ENCODE measurements at places on chromosomes 11 and 22.

DNA sequence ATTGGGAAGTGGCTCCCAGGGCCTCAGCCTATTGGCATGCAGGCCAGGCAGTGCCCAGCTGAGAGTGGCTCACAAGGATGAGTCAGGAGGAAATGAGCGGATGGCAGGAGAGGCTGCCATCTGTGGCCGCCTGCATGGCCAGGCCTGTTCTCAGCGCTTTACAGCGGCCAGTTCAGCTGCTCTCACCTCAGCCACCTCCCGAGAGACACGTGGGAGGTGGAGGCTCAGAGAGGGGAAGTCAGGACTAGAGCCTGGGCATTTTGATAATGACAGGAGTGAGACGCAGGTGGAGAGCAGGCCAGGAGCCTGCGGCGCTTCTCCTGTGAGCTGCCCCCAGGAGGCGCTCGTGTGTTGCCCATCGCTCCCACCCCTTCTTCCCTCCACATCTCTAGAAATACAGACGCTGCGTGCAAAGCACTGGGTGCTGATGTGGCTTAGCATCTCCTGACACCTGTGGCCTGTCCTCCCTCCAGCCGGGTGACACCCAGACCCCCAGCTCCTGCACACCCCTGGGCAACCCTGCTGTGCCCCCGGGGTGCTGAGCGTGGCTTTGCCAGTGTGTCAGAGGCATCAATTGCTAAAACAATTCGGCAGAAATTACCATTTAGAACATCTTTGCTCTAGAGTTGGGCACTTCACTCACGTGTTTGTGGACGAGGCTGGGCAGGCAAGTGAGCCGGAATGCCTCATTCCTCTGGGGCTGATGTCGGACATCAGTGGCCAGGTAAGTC, 21.4 kb upstream of the PANX2 start:
- peak; percentile 83 for DNase-seq

- peak; percentile 67 for DNase-seq
These were observed 116.2 kb downstream of the KIAA1671 start for GRCh38 chr22:25068707-25069106.

DNA sequence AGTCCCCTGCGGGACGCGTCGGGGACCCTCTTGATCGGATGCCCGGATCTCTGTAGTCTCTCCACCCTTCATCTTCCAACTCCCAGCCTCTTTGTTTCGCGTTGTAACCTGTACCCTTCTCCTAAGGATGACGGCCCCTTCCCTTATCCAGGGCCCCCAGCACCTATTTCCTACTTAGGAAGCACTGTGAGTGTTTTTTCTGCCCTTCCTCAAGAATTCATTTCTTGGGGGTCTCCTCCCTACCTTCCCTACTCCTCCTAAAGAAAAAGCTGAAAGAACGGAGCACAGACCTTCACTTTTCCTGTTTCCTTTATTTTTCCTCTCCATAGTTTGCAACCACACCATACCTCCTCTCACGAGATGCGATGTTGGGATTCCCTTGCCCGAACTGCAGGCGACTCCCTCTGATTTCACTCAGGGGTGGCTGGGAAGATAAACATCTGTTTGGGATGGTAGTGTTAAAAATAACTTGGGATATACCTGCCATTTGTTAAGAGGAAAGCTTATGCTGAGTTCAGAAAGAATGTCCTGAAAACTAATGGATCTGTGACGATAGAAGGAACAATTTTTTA, 593 bp downstream of the FAM118B start:
- no peak for DNase-seq

DNA sequence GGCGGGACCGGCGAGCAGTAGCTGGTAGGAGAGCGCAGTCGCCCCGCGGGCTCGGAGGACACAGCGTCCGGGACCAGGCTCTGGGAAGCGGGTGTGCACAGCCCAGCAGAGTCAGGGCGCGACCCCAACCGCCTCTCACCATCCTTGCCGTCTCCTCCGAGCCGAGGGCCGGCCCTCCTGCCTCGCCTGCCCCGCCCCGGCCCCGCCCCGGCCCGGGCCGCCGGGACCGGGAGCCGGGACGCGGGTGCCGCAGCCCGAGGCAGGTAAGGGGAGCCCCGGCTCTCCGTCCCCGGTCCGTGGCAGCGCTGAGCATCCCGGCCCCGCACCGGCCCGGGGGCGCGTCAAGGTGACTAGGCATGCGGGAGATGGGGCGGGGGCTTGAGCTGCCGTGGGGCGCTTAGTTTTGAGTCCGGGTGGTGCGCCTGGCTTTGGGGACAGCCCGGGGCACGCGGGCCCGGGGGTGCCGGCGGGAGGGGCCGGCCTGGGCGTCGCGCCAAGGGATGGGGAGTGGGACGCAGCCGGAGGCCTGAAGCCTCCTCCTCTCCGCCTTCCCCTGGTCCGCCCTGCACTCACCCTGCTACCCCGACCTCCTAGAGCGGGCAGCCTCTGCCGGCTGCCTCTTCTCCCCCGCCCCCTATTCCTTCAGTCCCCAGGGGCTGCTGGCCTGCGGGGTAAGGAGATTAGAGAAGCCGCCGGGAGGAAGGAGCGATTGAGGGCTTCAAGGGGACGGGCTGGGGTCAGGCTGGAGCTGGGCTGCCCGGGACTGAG, at the start of gene ABCG4:
ABCG4 (plus strand) TSS at position 35 of the 768 bp plus-strand sequence. CDS start 914 bp downstream, outside the sequence.
- DNase-seq, result peak; percentile 51

GRCh38 chr11:63505857-63506528, at the start of gene LGALS12:
LGALS12 (plus strand) TSS chr11:63506084; CDS start chr11:63506459, 375 bp downstream.
- no peak for DNase-seq

GRCh38 chr11:76663486-76663810, 7.1 kb downstream of the LRRC32 start:
- no peak for DNase-seq

DNA sequence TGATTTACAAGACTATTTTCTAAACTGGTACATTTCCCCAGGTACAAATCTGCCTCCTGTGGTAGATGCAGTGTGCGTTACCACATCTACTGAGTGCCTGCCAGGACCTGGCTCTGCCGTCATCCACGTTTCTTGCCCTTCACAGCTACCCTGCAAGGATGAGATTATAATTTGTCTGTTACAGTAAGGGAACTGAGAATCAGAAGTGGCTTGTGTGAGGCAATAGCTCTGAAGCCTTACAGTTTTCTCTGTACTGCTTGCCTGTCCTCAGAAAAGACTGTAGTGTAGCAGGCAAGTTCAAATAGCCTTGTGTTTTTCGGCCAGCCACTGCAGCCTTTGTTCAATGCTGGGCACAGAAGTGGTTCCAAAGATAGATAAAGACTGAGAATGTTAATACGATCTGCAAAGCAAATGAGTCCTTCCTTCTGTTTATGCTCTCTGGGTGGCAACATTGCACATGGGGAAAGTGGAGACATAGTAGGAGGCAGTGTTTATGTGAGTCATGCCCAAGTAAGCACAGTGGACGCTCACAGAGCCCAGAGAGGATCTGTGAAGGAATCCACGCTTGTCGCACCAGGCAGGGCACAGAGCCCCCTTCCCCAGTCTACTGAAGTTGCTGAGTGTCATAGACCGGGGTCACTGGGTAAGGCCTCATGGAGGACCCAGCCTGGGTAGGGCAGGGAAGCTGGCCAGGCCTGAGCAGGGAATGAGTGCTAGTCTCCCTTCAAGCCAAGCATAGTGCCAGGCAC, 49.1 kb downstream of the MICAL2 start:
- DNase-seq, result no peak
